ENCODE measurements at places on chromosomes 2 and 18.

GRCh38 chr18:70506511-70506910, 217.7 kb downstream of the SOCS6 start:
- no peak for DNase-seq

GRCh38 chr18:65435534-65435933, 315.3 kb upstream of the CDH7 start:
- no peak for DNase-seq

DNA sequence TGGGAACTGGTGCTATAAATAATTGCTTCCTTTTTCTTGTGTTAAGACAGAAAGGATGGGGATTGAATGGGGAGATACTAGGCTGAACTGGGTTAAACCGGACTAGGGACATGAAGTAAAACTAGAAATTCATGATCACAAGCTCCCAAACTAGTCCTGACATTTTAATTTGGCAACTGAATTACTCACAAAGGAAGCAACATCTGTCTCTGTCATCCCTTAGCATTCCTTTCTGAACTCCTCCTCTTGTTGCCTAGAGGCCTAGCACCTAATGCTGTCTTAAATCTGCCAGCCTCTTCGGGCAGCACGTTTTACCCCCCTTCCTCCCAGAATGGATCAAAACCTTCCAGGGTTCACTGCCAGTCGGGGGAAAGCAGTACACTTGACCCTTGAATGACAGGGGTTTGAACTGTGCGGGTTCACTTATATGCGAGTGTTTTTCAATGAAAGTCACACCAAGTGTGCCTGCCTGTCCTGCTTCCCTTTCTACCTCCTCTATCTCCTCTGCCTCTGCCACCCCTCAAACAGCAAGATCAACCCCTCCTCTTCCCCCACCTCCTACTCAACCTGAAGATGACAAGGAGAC, 8.2 kb downstream of the KCTD1 start:
- peak; percentile 48 for DNase-seq

DNA sequence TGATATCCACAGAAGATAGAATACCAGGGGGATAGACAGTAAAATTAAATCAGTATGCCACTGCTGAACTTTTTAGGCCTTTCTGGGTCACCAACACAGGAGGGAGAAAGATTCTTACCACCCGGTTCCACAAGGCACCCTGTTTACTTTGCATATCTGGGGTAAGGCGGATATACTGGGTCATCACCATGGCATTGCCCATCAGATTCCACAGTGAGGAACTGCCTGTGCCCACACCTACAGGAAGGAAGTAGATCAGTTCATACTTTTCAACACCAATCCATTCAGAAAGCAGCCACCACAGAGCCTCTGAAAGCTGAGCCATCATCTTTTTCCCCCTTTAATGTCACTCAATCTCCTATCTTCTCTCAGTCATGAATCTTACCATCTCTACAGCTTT, 2.0 kb downstream of the LMAN2L start:
- DNase-seq = no peak

- no peak for DNase-seq
Measured at GRCh38 chr2:199589306-199589705, 131.6 kb upstream of the SATB2 start.

DNA sequence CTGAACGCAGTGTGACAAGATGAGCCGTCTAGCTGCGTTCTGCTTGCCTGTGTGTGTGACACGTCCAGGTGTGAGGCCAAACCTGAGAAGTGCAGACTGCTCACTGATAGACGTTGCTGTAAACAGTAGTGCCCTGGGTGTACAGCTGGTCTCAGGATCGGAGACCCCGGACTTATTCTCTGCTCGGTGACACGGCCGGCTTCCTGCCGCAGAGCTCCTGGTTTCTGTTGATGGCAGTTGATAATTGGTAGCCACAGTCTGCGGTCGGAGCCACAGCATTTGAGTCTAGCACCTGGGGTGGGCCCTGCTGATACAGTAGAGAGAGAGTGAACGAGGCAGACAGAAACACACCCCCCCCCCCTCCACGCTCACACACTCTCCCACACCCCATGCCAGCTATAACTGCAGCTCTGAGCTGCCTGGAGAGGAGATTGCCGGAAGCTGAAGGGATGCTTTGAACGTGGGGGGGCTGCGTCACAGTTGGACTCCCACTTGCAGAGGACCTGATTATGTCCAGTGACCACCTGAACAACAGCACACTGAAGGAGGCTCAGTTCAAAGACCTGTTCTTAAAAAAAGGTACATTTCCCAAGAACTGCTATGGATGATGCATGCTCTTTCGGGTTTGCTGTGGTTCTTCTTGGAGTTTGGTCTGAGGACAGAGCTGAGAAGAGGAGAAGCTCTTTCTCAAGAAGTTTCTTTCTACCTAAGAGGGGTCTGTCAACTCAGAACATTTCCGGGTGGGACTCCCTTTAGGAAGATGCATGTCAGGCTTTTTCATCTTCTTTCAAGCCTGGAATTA, 114.0 kb downstream of the FAM210A start:
- peak; percentile 18 for DNase-seq

DNA sequence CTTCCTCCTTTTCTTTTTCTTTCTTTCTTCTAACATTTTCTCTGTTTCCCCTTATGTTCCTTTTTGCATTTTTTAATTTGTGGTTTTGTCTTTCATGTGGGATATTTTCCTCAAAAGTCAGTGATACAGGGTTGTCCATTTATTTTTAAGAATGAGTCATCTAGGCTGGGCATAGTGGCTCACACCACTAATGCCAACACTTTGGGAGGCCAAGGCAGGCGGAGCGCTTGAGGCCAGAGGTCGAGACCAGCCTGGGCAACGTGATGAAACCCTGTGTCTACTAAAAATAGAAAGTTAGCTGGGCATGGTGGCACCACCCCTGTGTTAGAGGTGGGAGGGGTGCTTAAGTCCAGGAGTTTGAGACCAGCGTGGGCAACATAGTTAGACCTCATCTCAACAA, 35.8 kb downstream of the KATNAL2 start:
- DNase-seq = no peak

- no peak for DNase-seq
Measured at GRCh38 chr2:65913813-65914212, 481.4 kb upstream of the SPRED2 start.

DNA sequence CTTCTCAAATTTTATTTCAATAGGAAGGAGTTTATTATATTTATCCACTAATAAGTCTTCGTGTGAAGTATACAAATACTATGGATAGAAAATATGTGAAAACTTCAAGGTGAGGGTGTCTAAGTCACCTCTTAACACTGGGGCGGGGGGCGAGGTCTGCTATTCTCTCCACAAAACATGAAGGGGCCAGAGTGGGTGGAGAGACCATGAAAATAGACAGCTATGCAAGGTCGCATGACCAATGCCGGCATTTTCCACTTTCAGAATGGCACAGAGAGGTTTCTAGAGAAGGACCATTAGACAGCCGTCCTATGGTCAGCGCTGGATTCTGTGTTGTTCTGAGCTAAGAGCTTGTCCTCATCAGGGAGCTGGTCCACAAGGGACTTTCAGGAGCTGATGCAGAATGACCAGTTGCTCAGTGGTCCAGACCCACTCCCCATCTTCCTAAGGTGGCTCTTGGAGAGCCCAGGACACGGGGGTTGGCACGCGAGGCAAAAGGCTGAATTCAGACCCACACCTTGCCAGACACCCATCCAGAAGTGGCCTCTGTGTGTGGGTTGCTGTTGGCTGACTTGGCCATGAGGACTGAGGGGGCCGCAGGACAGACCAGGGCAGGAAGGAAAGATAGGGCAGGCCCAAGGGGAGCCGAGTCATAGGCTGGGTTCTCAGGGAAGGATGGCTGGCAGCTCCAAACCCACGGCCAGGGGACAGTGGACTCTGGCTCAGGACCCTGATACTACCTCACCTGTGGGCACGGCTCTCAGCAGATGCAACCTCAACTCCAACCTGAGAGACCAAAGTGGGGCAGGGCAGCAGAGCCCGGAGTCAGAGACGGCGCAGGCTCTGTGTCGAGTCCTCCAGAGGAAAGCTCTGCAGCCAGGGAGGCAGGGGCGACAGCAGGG, 69.8 kb downstream of the NDUFA10 start:
- no peak for DNase-seq

DNA sequence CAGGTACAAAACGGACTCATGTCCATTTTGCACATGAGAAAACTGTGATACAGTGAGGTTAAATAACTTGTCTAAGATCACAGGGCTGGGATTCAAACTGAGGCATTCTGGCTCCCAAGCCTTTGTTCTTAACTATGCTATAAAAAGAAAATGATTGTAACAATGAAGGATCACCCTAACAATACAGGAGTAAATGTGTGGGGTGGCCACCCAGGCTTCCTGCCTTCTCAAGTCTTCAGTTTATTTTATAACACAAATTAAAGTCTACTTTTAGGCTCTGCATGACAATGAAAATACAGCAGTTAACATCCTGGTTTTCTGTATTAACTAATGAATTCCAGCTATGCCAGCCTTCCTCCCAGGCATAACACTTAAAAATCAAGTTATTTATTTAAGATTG, 7.6 kb downstream of the WDFY1 start:
- DNase-seq = no peak

DNA sequence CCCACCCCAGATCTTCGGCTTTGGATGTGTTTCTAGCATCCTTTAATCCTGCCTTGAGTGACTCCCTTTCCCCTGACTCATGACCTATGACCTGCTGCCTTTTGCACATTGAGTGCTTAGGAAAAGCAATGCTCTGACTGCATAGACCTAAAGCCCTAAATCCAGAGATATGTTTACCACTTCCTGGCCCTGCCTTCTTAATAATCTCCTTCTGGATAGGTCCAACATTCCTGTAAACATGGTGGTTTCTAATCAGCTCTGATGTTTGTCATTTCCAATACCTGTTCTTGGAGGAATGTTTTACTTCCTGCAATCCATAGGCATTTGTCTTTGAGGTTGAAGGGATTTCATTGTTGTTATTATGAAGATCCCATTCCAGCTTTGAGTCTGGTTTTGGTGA, 2.3 kb downstream of the SLC3A1 start:
- DNase-seq = peak; percentile 27

DNA sequence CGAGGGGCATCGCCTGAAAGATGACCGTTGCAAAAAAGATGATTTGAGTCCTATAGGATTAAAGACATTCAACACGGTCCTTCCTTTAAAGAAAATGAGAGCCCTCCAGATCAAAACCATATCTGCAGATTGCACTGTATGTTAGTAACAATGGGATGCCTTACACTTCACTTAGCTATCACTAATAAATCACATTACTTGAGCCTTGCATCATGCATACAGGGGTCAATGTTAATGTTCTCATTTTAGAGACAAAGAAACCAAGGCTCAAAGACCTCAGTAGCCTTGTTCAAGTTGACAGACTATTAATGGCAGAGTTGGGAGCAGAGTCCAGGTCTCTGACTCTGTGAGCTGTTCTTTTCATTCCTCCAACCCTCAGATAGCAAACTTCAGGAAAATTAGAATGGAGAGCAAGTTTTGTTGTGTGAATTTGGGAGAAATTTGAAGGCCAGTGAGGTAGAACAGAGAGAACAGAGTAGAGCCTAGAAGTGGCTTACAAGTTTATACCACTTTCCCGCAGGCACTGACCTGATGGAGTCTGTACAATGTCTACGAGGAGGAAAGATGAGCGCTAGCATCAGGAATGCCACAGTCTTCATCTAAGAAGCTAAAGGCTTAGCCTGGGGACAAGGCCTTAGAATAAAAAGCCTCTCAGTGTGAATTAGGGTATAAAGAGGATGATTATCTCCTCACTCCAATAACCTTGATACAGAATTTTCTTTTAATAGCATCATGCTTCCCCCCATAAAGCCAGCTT, 48.3 kb downstream of the TRIB2 start:
- no peak for DNase-seq

GRCh38 chr18:21534327-21534726, 66.2 kb downstream of the ESCO1 start:
- DNase-seq = no peak

DNA sequence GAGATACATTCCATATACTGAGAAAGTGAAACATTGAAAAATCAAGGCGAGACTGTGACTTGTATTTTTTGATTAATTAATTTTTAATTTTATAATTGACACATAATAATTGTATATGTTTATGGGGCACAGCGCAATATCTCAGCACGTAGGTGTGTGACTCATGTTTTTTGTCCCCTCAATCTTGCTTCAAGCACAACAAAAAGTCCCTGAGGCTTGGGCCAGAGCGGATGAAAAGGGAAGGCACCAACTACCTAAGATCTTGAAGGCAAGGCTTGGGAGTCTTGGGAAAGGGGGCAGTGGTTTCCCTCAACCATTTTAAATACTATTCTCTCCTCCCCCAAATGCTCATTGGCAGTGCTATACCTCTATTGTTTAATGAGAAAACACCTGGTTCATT, 9.9 kb downstream of the SGPP2 start:
- DNase-seq = no peak

- no peak for DNase-seq
Measured at GRCh38 chr2:28148566-28148965, 244.1 kb upstream of the FOSL2 start.

Data from ELF-1 (cell line).